ENCODE measurements at places on chromosomes 4 and X. TPM values are rescaled to one million over a fixed set of nuclear protein-coding genes. Genes with fewer than 3 reads are reported as not detected.
A peak's percentile ranks its signal among the peaks of the same experiment; 100 is the strongest.

- DNase-seq: no peak
These were observed 1030.3 kb upstream of the LCORL start for GRCh38 chr4:19051831-19052230.

TLR10 gene
- not detected for total RNA-seq

DNA sequence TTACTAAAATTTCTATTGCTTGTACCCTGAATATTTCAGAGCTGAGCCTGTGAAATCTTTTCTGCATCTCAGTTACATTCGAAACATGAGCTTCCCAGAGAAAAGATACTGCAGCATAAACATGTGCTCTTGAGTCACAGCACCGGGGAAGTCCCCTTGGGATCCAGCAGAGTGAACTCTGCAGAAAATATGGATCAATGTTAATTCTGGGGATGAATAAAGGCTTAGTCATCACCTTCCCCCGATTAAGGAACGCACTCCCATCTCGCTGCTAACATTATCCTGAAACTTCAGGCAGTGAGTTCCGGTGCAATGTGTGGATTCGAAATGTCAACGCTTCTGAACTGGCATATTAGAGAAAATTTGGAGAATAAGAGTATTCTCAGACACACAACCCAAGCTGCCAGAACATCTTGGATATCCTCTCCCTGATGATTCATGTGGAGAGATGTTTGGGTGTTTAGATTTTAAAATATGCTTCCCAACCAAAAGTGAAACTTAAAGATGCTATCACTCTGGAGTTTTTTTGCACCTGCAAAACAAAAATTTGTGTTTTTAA lies 90.8 kb downstream of the IRF2 start:
- DNase-seq: no peak

GRCh38 chrX:110201799-110202198 lies 116.1 kb downstream of the AMMECR1 start:
- no peak for DNase-seq

DNA sequence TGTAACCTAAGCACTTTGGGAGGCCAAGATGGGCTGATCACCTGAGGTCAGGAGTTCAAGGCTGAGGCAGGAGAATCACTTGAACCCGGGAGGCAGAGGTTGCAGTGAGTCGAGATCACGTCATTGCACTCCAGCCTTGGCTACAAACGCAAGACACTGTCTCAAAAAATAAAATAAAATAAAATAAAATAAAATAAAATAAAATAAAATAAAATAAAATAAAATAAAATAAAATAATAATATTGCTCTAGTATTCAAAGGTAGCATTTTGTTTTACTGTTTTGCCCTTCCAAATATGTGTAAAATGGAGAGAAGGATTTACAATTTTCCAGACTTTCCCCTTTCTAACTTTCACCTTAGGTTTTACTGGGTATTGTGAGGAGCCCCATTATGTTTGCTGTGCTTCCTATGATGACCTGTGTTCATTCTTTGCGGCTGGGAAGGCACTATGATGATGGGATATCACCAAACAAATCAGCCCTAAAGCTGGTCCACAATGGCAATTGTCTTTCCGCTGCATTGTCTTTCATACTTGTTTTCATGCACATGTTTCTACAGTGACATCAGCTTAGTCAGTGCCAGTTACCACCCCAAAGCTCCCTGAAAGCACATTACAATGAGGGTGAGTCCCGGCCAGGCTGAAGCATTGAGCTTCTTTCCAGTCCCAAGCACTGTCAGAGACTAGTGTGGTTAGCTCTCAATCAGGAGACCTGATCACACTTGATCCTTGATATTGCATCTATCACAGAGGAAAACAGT lies 50.8 kb downstream of the DTHD1 start:
- peak; percentile 52 for DNase-seq

GRCh38 chrX:47683829-47684205 lies 24.8 kb upstream of the UXT start:
- no peak for DNase-seq

RHOXF1 gene
- total RNA-seq: not detected

- no peak for DNase-seq
These were observed at the start of gene IQSEC2 for GRCh38 chrX:53281321-53281822. TSS of gene IQSEC2 (minus strand) at chrX:53281584.

PPM1K gene
- total RNA-seq: 38.8 TPM

CTAG1B gene
- not detected for total RNA-seq

DNA sequence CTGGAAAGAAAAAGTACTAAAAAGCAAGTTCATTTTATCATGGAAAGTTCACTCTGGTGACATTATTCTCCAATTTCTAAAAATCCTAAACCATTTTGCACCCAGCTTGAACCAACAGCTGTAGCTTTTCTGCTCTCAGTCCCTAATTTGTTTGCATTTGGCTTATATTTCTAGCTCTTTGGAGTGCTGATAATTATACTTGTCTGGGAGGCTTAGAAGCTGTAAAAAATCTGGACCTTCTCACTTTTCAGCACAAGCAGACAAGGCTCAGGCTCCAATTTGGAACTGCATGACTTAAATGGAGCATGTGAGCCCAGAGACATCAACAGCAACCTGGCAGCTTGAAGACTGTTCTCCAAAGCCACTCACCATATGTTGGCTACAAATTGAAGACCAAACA lies 170.9 kb upstream of the PCDH18 start:
- DNase-seq: no peak

DNA sequence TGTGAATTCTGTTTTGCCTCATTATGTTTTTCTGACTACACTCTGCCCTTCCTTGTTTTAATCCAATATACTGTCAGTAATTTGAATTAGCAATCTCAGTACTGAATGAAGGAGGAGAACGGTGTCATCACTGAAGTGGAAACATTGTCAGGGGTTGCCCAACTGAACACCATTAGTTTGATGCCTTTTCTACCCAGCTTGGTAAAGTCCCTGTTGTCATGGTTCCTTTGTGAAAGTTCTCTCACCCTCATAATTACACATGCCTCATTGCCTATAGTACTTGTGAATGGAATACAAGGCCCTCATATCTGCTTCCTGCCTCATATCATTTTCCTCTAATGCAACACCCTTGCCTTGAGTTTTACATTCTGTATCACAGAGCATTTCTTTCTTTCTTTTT lies 76.9 kb downstream of the RRAGB start:
- DNase-seq: no peak

GRCh38 chrX:15399962-15400391 lies 15.8 kb upstream of the VEGFD start:
- DNase-seq: no peak

ARMCX2 gene
- total RNA-seq: 5.2 TPM

- no peak for DNase-seq
These were observed 167.3 kb downstream of the ACTRT1 start for GRCh38 chrX:127884921-127885320.

DNA sequence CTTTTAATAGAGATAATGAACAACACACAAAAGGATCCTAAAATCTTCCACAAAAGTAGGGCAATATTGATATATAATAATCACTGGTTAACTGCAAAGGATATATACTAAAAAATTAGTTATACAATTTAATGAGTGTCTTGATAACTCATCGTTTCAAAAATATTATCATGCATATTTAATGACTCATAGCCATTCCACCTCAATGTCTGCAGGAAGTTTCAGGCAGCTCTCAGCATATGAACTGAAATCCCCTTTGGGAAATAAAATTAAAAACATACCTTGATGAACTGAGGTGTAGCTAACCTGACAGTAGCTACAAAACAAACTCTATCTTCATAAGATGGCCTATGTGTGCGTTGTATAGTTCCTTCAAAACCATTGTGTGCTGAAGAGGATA lies 62.9 kb downstream of the TMEM165 start:
- no peak for DNase-seq

- DNase-seq: no peak
These were observed 7.4 kb downstream of the DMP1 start for GRCh38 chr4:87657525-87657924.

DNA sequence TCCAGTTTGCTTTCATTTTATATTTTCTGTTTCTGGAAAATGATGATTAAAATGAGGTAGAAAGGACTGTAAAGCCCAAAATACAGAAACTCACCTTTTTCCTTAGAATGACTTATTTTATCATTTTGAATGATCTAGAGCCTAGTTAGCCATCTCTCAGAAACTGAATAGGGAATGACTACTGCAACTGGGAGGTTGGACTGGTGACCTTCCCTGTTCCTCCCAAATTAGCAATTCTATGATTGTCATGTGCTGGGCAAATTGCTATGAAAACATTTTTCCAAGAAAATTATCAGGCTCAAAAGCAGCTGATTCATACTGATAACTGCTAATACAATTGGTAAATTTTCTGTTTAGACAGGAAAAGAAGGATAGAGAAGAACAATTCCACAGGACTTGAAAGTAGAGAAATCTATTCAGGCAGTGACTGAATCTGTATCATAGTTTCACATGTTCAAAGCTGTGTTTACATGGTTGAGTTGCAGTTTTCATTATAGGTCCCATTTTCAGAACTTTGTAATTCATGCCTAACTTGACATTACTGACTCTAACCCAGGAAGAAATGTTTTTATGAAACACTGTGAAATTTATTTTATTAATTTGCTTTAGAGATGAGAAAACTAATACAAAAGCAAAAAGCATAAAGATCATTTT lies 43.4 kb upstream of the SEC24B start:
- no peak for DNase-seq

- no peak for DNase-seq
These were observed 39.7 kb downstream of the AFF2 start for GRCh38 chrX:148540114-148540513.

- DNase-seq: no peak
These were observed 8.3 kb upstream of the SRPK3 start for GRCh38 chrX:153772316-153773217.

DNA sequence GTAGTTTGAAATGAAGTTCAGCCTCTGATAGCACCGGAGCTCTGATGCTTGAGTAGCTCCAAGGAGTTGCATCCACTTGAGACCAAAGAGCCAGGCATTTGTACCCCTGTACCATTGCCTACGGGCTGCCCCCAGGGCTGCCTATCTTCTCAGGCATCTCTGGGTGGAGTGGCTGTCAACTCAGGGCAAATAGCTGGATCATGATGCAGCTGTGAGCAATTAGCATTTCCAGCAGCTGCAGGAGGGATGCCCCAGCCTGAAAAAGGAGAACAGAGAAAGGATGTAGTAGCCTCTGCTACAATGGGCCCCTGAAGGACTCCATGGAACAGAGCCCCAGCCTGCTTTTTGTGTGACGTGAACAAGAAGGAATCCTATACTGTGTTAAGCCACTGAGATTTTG lies 492.6 kb downstream of the BCOR start:
- DNase-seq: no peak

DNA sequence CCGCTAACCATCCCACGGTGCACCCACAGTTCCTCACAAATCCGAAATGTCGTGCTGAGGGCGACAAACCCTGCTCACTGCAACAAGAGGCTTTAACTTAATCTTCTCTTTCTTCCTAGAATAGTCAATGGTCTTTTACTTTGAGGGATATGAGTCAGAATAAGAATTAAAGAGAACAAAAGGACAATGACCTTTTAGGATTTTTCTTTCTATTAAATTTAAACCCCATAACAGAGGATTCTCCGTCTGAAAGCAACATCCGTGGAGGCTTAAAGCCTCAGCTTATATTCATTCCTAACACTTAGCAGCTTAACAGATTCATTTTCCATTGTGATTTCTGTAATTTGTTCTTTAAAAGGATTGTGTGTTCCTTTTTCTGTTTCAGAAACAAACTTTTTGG lies 44.9 kb upstream of the PUDP start:
- DNase-seq: no peak

DNA sequence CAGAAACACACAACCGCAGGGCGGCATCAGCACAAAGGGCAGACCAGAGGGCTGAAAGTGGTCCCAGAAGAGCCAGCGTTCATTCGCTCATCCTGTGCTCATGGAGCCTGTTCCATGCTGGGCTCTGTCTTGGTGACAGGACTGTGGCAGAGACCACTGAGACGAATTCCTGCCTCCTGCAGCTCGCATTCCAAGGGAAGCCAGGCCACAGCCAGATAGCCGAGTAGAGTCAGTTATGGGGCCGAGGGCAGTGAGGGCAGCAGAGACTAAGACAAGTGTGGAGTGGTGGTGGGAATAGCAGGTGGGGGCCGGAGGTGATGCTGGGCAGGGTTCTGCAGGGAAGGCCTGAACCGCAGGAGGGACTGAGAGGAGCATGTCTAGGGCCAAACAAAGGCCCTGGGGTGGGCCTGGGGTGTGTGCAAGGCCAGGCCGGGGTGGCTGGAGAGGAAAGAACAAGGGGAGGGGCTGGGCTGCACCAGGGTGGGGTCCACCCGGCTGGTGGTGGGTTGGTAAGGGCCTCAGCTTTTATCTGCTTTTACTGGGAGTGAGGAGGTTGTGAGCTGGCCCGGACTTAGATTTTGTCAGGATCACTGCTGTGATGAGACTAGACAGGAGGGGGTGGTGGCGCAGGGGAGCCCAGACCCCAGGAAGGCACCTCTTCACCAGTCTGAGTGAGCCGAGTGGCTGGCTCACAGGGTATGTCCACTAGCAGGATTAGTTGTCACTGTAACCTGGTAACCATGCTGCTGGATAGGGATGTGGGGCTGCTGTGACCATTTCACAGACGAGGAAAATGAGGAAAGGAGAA lies 6.3 kb downstream of the PSAPL1 start:
- no peak for DNase-seq

GRCh38 chr4:86329431-86329830 lies 30.4 kb downstream of the MAPK10 start:
- no peak for DNase-seq

LUZP4 gene
- not detected for total RNA-seq

GPR50 gene
- not detected for total RNA-seq

DNA sequence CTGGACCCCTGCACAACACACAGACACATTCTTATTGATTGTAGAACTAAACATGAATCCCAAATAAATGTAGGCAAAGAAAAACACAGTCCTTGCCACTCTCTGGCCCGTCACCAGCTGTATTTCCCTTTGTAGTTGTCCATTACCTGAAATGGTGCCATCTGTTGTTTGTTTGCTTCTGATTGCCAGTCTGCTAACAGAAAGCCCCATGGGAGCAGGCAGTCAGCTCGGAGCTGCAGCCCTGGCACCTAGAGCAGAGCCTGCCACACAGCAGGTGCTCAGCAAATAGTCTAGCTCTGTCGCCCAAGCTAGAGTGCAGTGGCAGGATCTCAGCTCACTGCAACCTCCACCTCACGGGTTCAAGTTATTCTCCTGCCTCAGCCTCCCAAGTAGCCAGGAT lies 28.9 kb downstream of the CPLX1 start:
- DNase-seq: no peak

DNA sequence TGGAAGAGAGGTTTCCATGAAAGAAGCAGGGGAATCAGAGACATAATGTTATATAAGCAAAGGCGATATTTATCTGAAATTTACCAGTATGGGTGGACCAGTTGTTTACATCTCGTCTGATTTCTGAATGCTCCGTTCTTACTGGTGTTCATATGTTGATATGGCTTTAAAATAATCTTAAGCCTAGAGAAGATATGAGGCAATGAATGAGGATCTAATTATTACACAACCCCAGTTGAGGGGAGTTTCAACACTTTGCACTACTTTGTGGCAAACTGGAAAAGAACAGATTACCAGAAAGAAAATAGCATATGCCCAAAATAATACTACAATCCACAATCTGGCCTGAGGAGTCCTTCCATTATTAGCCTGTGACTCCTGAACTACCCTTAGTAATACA lies 263.3 kb upstream of the MAGEB2 start:
- no peak for DNase-seq

- DNase-seq: no peak
These were observed 113.3 kb downstream of the EFNB1 start for GRCh38 chrX:68942104-68942503.

Measured in activated CD4-positive, alpha-beta T cell treated with anti-CD3 and anti-CD28 coated beads, Interleukin-2, amount 10 ng/mL, durations not matched to agents 24 days and 14 days (primary cell).